ENCODE measurements at places on chromosomes 12 and 14. TPM values are rescaled to one million over a fixed set of nuclear protein-coding genes. Genes with fewer than 3 reads are reported as not detected.

Gene LTB4R
- total RNA-seq, result 49.7 TPM

Gene TCL1B
- total RNA-seq, result not detected

Gene RAB2B
- 64.7 TPM for total RNA-seq

Gene CLEC6A
- not detected for total RNA-seq

Gene DAZAP2
- 350 TPM for total RNA-seq

Gene SMCO2
- total RNA-seq, result not detected

- H3K36me3 ChIP-seq, result no peaks in the 10 kb centered on the region
- H3K27ac ChIP-seq, result no peak overlapping the region
- H3K27me3 ChIP-seq, result no peaks in the 10 kb centered on the region
- no peak for DNase-seq
- H3K4me3 ChIP-seq, result no peak overlapping the region
These were observed 359.9 kb downstream of the RGS6 start for GRCh38 chr14:72291908-72292688.

DNA sequence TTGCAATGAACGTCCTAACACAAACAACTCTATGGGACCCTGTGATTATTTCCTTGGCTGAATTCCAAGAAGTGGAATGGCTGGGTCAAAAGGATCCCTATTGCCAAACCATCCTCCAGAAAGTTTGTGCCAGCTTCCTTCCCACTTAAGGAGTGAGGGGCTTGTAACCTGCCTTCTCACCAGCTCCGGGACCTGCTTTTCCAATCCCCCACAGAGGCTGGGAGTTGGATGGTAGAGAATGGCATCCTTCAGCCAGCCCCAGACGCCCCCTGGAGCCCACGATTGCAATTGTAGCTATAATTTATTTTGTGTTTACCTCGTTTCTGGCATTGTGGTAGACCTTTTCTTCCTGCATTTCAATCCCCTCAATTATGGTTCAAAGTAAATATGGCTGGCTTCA, 9.7 kb upstream of the ZDHHC22 start:
- H3K36me3 ChIP-seq, result no peaks in the 10 kb centered on the region
- no peak overlapping the region for H3K4me3 ChIP-seq
- H3K27me3 ChIP-seq, result peaks cover 4% of the 10 kb centered on the region
- no peaks in the 10 kb centered on the region for H3K4me1 ChIP-seq

GRCh38 chr14:106875503-106875902, 1349.1 kb downstream of the TMEM121 start:
- peak; percentile 33 for DNase-seq
- H3K4me1 ChIP-seq, result peaks cover 11% of the 10 kb centered on the region
- no peaks in the 10 kb centered on the region for H3K36me3 ChIP-seq

- H3K36me3 ChIP-seq, result no peaks in the 10 kb centered on the region
- H3K27ac ChIP-seq, result no peak overlapping the region
- H3K27me3 ChIP-seq, result no peaks in the 10 kb centered on the region
- no peaks in the 10 kb centered on the region for H3K4me1 ChIP-seq
- H3K4me3 ChIP-seq, result no peak overlapping the region
- DNase-seq, result no peak
These were observed 28.8 kb upstream of the C2CD5 start for GRCh38 chr12:22573181-22573580.

- DNase-seq, result no peak
- H3K27me3 ChIP-seq, result no peaks in the 10 kb centered on the region
- no peak overlapping the region for H3K27ac ChIP-seq
- H3K36me3 ChIP-seq, result peaks cover 8% of the 10 kb centered on the region
- no peaks in the 10 kb centered on the region for H3K4me1 ChIP-seq
- H3K4me3 ChIP-seq, result no peak overlapping the region
These were observed 270.8 kb upstream of the RGS6 start for GRCh38 chr14:71661441-71661840.

Measured in natural killer cell (primary cell).